ENCODE measurements at places on chromosomes 13 and 19.

DNA sequence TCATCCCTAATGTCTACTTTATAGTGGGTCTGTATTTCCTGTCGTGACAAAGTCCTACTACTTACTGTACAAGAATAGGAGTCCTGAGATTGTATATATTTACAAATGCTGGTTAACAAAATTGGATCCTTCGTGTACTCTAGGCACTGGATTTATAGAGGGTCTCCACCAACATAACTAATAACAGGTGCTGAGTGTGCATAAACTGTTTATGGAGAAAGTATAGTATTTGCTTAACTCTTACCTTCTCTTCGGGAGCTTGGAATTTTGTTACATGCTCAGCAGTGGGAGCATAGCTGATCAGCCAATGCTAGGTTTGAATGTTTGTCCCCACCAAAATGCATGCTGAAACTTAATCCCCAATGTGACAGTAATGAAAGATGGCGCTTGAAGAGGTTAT, 12.1 kb downstream of the ZNF442 start:
- no peak for DNase-seq

GRCh38 chr19:34348899-34349487, 16.0 kb upstream of the GPI start:
- DNase-seq: no peak

DNA sequence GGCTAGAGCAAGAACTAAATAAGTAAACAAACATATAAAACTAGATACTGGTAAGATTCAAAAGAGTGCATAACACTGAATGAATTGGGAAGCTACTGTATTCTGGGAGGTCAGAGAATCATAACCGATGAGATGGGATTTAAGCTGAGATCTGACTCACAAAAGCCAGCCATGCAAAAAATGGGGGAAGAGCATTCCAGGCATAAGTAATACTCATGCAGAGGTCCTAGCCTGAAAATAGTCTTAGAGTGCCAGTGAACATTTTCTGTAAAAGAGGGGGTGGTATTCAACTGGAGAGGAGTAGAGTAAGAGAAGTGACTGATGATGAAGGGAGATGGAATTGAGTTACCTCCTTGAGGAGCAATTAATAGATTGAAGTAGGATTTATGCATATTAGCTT, 872.0 kb upstream of the GPC6 start:
- DNase-seq: no peak

DNA sequence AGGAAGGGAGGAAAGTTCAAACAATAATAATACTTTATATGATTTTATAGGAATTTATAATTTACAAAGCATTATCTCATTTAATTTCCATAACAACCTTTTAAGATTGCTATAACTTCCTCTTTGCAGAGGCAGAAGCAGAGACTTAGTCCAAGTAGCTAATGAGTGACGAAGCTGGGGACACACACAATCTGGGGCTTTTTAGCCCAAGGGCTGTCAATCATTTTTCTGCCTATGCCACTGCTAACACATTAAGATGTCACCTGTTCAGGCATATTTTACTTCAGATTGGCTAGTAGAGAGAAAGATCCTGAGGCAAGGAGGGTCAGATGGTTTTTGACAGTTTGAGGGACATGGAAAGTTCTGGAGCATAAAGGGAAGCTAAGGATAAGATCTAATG, 12.6 kb downstream of the SCEL start:
- DNase-seq: no peak

- no peak for DNase-seq
These were observed 201.9 kb downstream of the RFC3 start for GRCh38 chr13:34019870-34020269.

GRCh38 chr13:60756306-60756705, 359.3 kb downstream of the TDRD3 start:
- DNase-seq: no peak

GRCh38 chr19:29671393-29672160, 6.3 kb downstream of the PLEKHF1 start:
- peak; percentile 61 for DNase-seq

DNA sequence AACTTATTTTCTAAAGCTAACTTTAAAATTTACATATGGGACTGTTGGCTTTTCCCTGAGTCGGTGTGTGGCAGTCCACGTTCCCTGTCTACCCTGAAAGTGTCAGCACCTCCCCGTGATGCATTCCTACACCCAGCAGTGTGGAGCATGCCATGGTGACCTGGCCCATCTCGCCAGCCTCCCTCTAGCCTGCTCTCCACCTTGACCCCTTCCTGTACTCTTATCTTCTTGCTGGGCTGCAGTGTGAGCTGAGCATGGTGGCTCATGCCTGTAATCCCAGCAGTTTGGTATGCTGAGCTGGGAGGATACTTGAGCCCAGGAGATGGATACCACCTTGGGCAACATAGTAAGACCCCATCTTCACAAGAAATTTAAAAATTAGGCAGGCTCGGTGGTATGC, 25.4 kb downstream of the MICOS13 start:
- DNase-seq: no peak

DNA sequence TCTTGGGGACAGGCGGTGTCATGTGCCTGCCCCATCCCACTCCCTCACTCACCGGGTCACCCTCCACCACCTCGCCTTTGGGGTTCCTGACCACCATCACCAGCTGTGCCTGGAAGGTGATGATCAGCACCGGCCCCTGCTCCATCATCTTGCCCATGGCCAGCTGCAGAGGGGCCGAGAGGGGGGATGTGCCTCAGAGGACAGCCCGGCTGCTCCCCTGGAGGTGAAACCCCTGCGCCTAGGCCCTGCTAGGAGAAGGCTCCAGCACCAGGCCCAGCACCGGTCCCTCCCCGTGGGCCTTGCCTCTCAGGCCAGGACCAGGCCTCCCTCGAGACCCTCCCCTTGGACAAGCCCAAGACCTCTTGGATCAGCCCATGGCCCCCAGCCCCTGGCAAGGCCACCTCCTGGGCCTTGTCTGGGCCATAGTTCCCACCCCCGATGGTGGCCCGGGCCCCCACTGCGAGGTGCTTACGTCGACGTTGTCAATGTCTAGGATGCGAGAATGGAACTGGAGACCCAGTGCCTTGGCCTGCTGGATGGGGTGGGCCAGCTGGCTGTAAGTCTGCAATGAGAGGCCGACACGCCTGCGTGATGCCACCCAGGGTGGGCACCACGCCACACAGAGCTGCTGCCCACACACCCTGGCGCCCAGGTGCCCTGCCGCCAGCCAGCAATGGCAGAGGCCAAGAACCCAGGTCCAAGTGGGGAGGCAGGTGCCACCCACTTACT, 1.8 kb upstream of the CTXN1 start:
- peak; percentile 78 for DNase-seq

DNA sequence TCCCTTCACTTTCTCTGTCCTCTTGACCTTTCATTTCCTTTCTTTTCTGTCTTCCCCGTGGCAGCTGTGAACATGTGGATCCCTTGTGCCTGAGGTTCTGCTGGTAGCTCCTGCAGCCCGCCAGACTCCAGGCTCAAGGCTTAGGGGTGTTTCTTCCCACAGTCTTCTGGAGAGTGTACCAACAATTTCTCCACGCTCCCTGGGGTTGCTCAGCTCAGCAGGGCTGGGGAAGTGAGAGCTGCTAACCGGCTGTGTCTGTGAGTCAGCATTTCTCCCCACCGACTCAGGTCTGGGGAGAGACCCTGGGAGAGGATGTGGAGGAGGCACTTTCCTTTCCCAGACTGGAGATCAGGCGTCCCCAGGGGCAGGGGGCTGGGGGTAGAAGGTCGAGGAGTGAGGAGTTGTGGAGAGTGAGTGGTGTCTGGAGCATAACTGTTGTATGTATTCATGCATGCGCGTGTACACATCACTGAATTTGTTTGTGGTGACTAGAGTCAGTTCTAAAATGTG, 193.6 kb downstream of the KCNRG start:
- peak; percentile 70 for DNase-seq

GRCh38 chr13:100214886-100215285, 126.0 kb downstream of the PCCA start:
- no peak for DNase-seq

DNA sequence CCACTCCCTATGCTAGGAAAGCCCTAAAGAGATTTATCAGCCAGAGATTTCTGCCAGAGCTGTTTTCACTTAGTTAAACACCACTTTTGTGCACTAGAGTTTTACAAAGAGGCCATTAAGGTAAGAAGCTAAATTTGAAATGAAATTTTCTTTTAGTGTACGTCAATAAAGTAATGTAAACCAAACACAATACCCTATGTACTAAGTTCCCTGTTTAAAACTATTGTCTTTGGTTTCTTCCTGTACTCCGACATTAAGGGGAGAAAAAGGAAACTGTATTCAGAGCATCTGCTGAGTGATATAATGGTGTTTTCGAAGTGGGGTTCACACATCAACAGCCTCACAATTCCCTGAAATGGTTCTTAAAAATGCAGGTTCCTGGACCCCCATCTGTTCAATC, 40.7 kb upstream of the STARD13 start:
- no peak for DNase-seq

DNA sequence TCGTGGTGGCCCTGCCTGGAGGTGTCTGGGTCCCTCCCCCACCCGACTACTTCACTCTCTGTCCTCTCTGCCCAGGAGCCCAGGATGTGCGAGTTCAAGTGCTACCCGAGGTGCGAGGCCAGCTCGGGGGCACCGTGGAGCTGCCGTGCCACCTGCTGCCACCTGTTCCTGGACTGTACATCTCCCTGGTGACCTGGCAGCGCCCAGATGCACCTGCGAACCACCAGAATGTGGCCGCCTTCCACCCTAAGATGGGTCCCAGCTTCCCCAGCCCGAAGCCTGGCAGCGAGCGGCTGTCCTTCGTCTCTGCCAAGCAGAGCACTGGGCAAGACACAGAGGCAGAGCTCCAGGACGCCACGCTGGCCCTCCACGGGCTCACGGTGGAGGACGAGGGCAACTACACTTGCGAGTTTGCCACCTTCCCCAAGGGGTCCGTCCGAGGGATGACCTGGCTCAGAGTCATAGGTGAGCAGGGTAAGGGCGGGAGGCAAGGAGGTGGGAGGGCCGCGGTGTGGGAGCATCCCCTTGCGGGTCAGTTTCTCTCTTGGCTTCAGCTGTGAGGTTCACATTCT, 19.2 kb downstream of the NECTIN2 start:
- DNase-seq: no peak

- no peak for DNase-seq
These were observed 62.4 kb downstream of the TEX29 start for GRCh38 chr13:111382877-111383276.

- DNase-seq: no peak
These were observed 16.8 kb upstream of the SEMA6B start for GRCh38 chr19:4576016-4576933.

GRCh38 chr19:33063356-33063752, 1.3 kb downstream of the RHPN2 start:
- no peak for DNase-seq

DNA sequence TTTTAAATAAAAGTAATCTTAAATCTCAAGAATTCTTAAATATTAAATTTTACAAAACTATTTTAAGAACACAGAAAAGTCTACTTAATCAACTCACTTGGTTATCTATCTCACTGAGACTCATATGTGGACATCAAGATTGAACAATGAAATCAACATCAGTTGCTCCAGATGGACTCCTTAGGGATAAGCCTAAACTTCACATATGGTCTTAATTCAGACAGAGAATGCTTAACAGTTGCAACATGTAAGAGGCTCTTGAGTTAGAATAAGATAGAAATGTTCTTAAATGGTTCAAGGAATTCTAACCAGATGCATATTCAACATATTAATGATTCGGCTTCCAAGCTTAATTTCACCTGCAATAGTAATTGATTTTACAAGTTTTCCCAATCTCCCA, 1730.9 kb downstream of the PCDH9 start:
- no peak for DNase-seq

GRCh38 chr13:60028021-60028420, 135.7 kb downstream of the DIAPH3 start:
- no peak for DNase-seq

- peak; percentile 50 for DNase-seq
These were observed 1.8 kb downstream of the FGF14 start for GRCh38 chr13:102399791-102400674.

- peak; percentile 30 for DNase-seq
These were observed 3.1 kb upstream of the TMEM86B start for GRCh38 chr19:55231391-55232285.

GRCh38 chr19:2425622-2426581, 1.5 kb downstream of the TIMM13 start:
- DNase-seq: no peak

DNA sequence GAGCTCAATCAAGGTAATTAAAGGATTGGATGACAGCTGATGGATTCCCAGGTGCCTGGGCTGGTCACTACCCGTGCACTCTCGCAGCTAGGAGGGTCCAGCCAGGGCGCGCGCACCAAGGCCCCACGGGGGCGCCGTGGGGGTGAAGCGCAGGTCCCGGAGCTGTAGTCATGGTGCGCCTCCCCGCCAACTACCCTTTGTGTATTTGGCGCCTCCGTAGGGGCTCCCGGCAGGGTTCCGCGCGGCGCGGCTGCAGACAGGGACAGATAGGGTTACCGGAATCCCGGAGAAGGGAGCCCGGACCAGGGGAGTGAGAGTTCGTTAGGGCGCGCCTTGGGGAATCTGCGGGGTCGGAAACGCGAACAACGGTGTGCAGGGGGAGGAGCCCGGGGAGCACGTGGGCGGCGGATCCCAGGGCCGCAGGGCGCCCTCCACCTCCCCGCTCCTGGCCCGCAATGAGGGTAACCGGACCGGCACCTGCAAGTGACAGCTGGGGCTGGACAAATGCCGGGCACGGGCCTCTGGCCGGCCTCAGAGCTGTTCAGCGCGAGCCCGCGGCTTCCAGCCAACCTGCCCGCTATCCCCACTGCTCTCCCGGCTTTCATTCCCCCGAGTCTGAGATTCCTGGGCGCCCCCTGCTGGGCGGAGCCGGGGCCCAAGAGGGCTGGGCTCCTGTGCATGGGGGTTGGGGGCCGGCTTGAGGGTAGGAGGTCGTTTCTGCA, 3.4 kb upstream of the PRAM1 start:
- DNase-seq: peak; percentile 93

- no peak for DNase-seq
These were observed 25.1 kb downstream of the TMPRSS9 start for GRCh38 chr19:2385053-2385721.

DNA sequence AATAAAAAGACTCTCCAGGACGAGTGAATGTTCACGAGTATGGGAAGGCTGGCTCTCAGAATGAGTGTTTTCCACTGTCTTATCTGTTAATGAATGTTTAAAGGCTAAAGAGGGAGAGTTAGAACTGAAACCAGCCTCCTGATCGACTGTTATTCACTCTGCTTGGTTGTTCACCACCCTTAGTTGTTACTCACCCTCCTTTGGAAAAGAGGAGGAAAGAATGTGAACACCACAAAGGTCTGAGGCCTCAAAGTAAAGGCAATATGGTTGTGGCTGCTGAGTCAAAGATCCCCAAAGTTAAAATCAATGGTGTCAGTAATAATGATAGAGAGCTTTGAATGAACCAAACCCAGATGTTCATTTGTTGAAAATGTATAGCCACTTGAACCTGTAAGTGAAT, 1793.2 kb upstream of the PCDH20 start:
- DNase-seq: no peak

- DNase-seq: peak; percentile 74
These were observed 25.5 kb upstream of the SLC1A5 start for GRCh38 chr19:46813839-46814358.

DNA sequence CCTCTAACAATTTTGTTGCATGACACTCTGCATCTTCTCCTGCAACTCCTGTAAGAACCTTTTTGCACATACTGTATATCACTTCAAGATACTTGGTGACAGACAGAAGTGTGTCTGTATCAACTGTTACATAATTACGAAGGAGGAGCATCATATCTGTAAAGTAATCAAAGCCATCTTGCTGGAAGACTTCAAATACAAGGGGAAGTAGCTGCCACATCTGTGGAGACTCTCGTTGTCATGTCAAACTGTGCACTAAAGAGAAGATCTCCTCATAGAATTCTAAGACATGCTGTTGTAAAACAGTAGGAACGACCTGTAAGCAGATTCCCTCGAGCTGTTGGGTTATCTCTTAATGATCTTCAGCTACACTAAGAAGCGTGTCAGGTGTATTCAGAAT, 38.0 kb upstream of the SPATA13 start:
- DNase-seq: no peak

- DNase-seq: no peak
These were observed 94.7 kb downstream of the WTIP start for GRCh38 chr19:34576292-34576691.

Measured in aorta (tissue), 5 donors.